Stimulated activated CD8-positive, alpha-beta memory T cell treated with anti-CD3 and anti-CD28 coated beads, Interleukin-2, amount 100 ng/mL, for 48 hours (primary cell): ENCODE measurements at places on chromosomes 6 and 20.

GRCh38 chr6:142821164-142821716 is 123.7 kb downstream of the HIVEP2 start:
- DNase-seq = no peak

DNA sequence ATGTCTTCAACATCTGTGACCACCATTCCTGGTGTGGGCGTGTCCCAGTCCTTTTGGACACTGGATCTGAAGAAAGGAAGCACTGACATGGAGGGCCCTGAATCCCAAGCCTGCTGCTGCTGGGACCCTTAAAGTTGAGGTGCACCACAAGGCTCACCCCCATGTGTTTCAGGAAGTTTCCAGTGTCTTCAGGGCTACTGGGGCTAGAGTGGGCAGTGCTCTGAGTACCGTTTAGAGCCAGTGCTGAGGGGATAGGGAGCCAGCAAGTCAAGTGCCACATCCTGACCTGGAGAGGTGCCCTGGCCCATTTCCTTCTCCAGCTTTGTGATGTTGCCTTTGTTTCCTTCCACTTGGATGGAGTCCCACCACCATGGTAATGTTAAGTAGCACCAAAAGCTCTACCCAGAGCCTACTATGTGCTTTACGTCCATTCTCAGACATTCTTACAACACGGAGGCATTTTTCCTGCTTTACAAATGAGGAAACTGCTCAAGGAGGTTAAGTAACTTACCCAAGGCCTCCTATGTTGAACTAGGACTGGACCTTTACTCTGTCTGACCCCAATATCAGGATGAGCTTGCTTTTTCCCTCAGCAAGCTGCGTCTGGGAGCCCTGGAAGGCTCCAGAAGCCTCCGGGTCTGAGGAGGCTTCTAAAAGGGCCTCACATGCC is 552 bp upstream of the DEF6 start:
- DNase-seq = no peak

DNA sequence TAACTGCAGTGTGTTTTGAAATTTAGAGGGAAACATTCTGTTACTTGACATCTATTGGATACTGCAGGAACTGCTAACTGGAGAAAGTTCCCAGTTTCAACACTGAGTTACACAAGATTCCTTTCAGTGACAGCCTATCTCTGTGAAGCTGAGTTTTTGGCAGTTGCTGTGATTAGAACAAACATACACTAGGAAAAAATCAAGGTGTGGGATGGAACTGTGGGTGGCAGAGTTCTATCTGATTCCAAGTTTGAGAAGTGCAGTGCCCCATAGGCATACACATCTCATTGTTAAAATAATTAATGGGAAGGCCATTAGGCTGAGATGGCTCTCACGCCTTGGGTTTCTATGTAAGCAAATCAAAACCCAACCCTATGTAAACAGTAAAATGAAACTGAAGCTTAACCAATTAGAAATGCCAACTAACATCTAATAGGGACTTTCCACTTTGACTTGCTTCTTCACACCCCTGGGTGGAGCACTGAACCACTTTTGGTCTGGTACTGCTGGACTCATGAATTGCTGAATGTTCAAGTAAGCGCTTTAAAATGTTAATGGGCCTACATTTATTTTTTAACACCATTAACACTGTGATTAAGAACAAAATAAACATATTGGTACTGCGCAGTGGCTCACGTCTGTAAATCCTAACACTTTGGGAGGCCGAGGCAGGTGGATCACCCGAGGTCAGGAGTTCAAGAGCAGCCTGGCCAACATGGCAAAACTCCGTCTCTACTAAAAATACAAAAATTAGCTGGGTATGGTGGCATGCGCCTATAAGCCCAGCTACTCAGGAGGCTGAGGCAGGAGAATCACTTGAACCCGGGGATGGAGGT is 55.2 kb upstream of the TBC1D7 start:
- no peak for DNase-seq

DNA sequence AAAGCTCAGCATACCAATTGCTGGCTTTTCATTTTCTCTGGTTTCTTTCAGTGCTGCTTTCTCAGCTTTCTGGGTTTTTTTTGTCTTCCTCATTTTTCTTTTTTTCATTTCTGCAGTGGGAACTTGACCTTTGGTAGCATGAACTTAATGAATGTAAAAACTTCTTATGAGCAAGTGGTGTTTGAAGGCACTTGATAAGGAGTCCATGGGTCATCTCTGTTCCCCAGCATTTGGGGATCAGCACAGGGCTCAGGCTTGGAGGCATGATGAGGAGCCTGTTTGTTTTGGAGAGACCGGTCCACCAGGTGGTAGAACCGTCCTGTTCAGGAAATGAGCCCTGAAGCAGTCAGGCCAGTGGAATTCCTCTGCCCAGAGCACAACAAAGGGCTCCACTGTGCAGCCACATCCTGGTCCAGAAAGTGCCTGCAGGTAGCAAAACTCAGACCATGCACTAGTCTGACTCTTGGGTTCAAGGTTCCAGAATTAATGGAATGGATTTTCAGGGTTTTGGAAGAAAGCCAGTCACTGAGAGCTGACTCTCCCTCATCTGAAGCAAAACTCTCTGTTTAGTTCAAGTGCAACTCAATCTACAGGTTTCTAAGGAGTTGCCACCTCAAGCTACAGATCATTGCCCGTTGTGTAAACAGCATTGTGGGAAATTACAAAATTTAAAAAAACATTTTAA is 52.3 kb upstream of the ADGRF1 start:
- no peak for DNase-seq

GRCh38 chr6:14276071-14276470 is 158.5 kb downstream of the CD83 start:
- no peak for DNase-seq

DNA sequence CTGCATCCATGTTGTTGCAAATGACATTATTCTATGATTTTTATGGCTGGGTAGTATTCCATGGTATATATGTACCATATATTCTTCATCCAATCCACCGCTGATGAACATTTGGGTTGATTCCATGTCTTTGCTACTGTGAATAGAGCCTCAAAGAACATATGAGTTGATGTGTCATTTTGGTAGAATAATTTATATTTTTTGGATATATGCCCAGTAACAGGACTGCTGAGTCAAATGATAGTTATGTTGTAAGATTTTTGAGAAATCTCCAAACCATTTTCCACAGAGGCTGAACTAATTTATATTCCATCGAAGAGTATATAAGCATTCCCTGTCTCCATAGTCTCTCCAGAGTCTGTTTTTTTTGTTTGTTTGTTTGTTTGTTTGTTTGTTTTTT is 1373.5 kb downstream of the GRIK2 start:
- no peak for DNase-seq

- no peak for DNase-seq
Observed at GRCh38 chr6:74765486-74765885, 440.4 kb downstream of the COL12A1 start.

- DNase-seq = no peak
Observed at GRCh38 chr6:89066940-89067646, 13.5 kb upstream of the PNRC1 start.

DNA sequence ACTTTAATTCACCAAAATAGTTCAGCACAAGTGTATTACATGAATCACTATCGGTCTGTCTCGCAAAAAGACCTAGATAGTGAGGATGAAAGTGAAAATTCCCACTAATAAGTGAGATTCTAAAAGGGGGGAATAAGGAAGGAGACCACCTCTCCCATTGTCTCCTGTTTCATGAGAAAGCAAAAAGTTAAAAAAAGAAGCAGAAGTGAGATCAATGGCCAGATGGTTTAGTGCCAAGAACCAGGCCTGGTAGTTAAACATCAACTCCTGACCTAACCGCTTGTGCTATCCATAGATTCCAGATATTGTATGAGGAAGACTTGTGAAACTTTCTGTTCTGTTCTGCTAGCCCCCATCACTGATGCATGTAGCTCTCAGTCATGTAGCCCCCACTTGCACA is 293.0 kb downstream of the RNGTT start:
- DNase-seq = no peak

DNA sequence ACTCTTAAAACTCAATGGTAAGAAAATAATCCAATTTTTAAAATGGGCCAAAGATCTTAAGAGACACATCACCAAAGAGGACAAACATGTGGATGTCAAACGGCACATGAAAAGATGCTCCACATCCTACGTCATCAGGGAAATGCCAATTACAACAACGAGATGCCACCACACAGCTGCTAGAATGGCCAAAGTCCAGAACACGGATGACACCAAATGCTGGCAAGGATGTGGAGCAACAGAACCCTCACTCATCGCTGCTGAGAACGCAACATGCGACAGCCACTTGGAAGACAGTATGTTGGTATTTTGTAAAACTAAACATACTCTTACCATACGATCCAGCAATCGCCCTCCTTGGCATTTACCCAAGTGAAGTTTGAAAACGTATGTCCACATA is 132.8 kb upstream of the CDH4 start:
- DNase-seq = no peak

- no peak for DNase-seq
Observed at GRCh38 chr20:36150847-36151539, 3.5 kb upstream of the EPB41L1 start.

DNA sequence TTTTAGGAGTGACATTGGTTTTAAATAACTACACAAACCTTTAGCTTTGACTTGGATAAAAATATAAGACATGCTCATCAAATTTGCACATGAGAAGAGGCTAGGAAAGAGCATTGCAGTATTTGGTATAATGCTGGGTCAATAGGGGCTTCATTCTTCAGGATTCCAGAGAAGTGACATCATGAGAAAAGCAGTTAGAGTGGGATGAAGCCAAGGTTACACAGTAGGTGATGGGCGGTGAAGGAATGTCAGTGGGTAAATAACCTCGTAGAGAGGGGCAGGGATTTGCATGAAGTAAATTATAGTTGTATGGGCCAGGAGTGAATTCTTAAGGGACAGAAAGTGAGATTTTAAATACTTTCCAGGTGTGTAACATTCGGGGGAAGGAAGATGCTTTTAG is 216.2 kb downstream of the RFPL4B start:
- DNase-seq = no peak

DNA sequence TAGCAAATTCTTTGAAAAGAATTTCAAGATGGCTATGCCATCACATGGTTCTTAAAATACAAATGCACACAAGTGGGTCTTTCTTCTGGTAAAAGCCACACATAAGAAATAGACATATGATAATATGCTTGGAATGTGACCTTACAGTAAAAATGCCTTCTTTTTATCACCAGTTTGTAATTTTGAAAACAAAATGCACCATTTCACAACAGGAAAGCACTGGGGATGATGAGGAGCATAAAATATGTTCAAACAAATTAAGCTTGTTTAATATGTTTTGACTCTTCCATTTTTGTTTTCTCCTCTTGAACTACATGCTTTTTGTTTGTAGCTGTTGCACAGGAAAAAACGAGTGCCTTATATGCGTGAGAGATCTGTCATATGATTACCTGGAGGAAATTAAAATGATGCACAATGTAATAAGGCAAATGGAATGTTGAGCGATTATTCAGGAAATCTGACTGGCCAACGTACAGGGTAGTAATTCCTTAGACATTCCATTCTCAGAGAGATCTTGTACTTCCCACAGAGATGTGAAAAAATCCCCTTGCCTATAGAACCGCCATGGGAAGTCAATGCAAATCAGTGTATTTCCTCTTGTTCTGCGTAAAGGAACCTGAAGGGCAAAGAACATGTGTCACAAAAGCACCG is 911.6 kb downstream of the TFAP2A start:
- no peak for DNase-seq

DNA sequence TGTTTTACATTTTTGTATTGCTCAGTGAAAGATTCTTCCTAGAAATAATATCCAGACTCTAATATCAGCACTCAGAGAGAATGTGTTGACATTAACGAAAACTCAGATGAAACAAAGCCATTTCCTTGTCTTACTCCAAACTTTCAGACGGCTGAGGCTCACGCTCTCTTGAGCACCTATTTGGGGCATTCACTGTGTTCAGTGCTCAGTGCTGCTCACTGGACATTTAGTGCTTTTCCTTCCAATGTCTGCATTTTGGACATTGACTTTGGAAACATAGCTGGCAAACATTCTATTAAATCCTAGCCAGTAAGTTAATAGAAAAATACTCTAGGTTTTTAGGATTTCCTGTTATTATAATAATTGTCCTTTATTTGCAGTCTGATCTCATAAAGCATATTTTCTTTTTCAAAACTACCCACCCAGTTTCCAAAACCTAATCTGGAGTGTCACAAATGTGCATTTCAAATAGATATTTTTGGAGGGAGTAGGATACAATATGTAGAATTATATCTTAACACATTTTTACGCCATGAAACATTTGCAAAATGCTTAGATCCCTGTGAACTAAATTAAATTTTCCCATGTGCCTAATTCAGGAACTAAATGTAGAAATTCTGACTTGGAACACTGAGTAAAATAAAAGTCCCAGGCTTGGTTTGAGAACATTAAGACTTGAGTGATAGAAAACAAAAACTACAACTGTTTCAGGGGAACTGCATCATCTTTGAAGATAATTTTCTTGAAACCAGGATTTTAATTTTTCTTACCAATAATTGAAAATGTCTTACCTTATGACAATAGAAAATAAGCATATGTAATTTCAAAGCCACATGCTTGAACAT is 91.7 kb upstream of the B3GAT2 start:
- DNase-seq = no peak

DNA sequence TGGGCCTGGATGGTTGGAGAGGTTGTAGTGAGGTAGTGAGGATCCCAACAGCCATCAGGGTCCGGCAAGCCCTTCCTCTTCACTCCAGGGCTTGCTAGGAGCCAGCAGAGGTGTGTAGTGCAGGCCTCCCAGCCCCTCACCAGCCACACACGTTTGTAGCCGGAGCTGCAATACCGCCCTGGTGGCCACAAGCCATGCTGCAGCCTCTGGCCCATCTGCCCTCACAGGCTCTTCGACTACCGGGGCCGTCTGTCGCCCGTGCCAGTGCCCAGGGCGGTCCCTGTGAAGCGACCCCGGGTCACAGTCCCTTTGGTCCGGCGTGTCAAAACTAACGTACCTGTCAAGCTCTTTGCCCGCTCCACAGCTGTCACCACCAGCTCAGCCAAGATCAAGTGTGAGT is 36.4 kb downstream of the EIF2S2 start:
- DNase-seq = no peak

DNA sequence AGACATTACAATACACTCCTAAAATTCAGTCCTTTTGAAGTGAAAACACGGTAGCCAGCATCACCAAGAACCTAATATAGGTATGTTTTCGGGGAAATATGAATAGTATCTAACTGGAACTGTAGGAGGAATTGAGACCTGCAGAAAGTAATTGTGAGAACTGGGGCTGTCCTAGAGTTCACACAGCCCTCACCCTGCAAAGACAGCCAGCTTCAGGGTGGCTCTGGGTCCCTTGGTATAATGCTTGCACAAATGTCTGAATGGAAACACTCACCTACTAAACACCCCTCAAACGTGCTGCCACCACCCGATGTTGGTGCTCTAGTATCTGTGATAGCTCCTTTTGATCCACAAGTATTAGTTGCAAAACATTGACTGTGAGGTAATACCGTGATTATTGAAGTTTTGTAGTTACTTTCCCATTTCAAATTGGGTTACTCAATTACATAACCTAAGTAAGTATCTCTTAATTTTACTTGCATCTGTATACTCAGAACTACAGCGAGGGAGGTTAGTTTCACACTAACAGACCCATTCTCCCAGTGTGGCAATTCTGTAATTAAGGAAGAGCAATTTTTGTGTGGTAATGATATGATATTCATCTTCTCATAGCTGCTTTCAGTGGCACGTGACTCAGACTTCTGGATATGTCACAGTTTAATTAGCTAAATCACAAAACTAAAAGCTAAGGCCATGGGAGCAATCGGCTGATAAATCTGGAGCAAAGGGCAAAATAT is 129.5 kb downstream of the INSM1 start:
- DNase-seq = no peak
